ENCODE measurements at places on chromosomes 11 and 22. TPM values are rescaled to one million over a fixed set of nuclear protein-coding genes. Genes with fewer than 3 reads are reported as not detected.
A peak's percentile ranks its signal among the peaks of the same experiment; 100 is the strongest.

ALDH3B1 gene
- 115 TPM for total RNA-seq

CTSW gene
- 14.0 TPM for total RNA-seq

EHF gene
- total RNA-seq = 65.1 TPM

PGA4 gene
- not detected for total RNA-seq

DNA sequence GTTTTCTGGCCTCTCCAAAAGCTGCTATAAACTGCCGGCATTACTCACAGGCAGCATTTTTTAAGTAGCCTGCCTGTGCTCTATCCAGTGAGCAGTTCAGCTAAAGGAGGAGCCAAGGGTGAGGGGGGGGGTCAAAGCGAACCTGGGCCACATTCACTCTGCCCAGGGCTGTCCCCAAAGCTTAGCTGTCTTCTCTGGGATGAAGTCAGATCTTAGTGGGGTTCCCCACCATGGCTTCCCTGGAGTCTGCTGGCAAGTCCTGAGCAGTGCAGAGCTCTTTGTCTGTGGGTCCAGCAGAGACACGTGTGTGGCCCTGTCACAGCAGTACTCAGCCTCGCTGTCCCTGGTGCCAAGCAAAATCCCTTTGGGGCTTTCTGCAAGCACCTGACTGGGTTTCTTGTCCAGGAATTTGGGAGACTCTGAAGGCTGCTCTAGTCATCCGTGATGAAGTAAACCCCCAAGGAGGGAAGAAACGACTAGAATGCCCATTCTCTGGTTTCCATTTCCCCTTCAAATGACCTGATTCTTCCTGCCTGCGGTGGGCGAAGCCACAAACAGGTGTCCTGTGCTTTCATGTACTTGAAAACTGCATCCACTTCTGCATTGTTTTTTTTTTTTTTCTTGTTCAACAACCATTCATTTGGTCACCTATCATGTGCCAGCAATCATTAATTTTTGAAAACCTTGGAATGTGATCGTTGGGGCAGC is 2.6 kb downstream of the KCNJ5 start:
- DNase-seq = peak; percentile 46

- DNase-seq = no peak
Observed at GRCh38 chr11:23111527-23111926, 251.3 kb upstream of the CCDC179 start.
